ENCODE measurements at places on chromosomes 6 and 20.

DNA sequence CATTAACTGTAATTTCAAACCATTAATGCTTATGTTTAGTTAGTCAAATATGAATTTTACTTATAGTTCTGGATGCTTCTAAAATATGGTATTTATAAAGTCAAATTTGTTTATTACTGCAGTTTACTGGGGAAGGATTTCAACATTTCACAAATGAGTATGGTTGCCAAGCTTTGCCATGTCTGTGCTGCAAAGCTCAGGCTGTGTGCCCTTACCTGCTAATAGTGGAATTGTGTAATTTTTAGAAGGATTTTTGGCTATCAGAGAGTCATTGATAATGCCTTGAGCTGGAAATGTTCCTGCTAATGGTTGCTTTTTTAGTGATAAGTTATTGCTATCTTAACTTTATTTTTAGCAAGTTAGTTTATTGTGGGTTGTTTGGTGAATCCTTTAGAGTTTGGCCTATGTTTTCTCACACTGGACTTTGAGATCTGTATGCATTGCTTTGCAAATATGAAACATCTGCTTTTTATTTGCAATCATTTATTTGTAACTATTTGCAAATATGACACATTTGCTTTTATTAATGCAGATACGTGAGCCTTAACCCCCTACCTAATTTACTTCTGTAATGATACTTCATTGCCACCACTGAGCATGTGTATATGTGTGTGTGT, 105.8 kb downstream of the CD109 start:
- DNase-seq, result no peak

GRCh38 chr6:3561725-3562124, 104.9 kb upstream of the SLC22A23 start:
- no peak for DNase-seq

DNA sequence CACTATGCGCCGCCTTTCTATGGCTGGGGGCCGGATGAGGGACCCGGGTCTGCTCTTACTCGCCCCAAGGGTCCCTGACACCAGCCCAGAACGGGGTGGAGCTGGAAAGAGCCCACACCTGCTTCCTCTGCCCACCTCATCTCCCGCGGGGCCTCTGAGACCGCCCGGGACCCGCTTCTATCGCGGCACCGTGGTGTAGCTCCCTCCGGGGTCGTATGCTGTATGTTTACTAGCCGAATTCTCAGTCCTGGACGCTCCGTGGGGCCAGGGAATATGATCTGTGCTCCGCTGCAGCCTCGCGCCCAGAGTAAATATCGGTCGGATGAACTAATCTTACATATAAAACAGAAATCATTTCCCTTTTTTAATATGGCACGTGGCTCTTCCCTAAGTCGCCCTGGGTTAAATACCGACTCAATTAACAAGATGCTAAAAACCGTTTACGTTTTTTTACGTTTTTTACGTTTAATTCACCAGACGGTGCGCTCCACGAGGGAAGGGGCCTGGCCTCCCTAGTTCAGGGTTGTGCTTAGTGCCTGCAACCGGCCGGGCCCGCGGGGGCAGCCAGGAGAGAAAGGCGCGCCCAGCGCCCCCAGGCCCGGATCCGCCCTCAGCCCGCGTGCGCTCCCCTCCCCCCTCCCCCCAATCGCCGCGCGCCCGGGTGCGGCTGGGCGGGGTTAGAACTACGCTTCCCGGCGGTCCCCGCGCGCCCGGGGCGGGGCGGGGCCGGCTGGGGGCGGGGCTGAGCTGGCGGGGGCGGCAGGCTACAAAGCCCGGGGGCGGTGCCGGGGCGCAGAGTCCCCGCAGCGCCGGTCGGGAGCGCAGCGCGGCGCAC, at the start of gene RBM38:
TSS of gene RBM38 (plus strand) at position 793 of the 835 bp plus-strand sequence. CDS start 186 bp downstream, outside the sequence.
- DNase-seq, result peak; percentile 85

- DNase-seq, result no peak
Observed at GRCh38 chr20:41181567-41181966, 44.2 kb downstream of the PLCG1 start.

DNA sequence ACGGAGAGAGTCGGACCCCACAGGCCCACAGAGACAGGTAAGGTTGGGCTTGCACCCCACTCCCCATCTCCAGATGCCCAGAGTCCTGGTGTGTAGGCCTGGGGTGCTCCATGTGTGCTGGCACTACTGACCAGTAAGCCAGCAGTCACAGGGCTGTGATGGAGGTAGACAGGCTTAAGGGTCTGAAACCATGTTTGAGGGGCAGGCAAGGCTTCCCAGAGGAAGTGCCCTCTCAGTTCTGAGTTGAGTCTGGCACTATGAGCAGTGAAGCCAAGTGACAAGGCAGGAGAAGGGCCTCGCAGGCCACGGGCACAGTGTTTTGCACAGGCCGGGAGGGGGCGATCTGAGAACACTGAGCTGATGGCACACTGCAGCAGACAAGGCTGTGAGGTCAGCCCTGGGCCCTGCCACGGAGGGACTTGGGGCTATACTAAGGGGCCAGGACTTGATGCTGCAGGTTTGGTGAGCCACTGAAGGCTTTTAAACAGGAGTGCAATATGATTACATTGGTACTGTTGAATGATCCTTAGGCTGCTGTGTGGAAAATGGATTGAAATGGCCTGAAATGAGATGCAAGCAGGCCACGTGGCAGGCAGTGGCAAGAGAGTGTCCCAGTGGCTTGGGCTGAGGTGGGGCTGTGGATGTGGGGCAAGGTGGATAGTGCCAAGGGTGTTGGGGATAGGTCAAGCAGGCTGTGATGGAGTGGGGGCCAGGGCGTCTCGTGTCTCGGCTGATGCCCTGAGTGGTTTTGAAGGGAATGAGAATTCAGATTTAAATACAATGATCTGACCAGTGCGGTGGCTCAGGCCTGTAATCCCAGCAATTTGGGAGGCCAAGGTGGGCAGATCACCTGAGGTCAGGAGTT, 20.3 kb downstream of the TTBK1 start:
- peak; percentile 81 for DNase-seq

DNA sequence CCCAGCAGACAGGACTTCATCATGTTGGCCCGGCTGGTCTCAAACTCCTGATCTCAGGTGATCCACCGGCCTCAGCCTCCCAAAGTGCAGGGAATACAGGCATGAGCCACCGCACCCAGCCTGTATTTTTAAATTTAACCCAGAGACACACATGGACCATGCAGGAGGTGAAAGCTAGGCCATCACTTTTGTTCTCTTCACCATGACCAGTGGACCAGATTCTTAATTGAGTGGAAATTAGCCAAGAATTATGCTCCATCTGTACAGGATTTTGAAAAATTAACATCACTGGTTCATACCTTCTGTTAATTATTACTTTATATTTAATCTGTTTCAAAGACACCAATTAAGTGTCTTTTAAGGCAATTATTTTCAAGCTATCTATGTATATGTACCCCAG, 493.6 kb upstream of the NOX3 start:
- no peak for DNase-seq

DNA sequence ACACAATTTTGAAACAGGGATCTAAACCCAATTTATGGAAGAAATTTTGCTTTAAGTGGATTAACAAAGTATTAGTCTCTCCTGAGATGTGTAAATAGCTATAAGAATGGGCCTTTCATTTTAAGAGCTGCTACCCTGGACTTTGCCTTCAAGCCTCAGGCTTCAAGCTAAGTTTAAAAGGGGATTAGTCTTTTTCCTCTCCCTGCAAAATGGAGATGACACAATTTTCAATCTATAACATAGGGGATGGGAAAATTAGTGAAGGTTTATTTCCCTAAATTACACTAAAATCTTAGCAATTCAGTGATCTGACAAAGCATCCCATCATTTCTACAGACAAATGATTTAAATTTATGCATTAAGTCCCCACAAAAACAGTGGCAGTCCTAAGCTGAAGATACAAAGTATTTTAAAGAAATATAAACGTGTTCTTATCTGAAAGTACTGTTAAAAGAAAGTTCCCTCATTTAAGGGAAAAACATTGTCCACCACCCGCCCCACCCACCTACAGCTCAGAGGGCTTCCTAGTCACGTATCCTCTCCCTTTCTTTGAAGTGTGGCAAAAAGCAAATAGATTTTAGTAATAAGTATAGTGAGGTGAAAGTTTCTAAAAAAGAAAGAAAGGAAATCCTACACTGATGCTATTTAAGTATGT, 14.5 kb downstream of the ARHGAP18 start:
- DNase-seq, result peak; percentile 34

- no peak for DNase-seq
Observed at GRCh38 chr20:21712443-21713059, 7.1 kb downstream of the PAX1 start.

GRCh38 chr6:54130179-54130578, 18.9 kb downstream of the MLIP start:
- DNase-seq, result no peak

GRCh38 chr6:96814625-96815024, 22.7 kb downstream of the GPR63 start:
- DNase-seq, result no peak

DNA sequence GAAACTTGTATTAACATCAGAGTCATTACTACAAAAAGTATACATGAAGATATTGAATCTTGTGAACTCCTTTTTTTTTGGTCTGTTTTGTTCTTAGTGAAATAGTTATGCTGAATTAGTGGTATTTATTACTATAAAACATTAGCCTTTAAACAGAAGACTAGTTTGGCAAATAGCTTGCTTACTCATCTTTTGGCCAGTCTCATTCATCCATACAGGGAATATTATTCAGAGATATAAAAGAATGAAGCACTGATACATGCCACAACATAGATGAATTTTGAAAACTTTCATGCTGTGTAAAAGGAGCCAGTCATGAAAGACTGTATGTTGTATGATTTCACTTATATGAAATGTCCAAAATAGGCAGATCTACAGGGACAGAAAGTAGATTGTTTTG, 205.9 kb downstream of the ZFAND3 start:
- no peak for DNase-seq

DNA sequence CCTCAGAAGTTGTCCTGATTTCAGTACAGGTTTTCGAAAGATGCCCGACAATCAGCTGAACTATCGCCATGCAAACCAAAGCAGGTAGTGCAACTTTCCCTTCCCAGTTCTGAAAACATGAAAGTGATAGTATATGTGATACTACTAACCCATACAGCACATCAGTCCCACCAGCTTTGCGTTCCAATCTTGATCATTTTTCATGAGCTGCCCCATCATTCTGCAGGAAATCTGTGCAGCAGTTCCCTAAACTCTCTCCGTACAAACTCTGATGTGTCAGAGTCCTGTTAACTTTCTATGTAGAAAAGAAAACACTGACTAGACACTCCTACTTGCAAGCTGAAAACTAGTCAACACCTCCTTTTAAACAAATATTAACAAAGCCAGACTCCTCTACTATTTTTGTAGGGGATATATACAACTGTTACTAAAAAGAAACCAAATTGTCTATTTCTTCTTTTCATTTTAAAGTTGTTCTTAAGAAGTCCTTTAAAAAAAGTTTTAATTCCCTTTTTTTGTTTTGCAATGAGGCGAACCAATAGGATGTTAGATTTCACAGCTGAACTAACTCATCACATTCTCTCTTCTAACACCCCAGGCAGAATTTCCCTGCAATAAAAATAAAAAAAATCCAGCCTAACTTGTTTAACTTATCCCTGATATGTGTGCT, 99.6 kb upstream of the DST start:
- no peak for DNase-seq

DNA sequence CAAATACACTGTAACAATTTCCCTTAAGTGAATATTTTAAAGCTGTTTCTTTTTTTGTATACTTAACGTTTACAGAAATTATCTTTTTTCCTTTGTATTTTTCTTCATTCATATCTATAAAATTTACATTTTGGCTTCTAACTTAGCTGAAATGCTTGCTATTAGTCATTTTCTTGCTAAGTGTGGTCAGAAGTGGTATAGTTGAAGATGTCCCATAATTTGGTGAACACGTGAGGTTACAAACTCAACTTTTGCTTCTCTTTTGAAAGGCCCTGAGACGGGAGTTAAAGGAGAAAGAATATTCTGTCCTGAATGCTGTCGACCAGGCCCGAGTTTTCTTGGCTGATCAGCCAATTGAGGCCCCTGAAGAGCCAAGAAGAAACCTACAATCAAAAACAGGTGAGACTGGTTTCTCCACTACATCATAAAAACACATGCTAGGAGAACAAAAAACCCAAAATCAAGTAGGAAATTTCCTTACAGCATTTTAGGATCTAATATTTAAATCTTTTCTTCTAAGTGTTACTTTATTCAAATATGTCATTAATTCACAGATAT, 445.0 kb downstream of the UTRN start:
- no peak for DNase-seq

DNA sequence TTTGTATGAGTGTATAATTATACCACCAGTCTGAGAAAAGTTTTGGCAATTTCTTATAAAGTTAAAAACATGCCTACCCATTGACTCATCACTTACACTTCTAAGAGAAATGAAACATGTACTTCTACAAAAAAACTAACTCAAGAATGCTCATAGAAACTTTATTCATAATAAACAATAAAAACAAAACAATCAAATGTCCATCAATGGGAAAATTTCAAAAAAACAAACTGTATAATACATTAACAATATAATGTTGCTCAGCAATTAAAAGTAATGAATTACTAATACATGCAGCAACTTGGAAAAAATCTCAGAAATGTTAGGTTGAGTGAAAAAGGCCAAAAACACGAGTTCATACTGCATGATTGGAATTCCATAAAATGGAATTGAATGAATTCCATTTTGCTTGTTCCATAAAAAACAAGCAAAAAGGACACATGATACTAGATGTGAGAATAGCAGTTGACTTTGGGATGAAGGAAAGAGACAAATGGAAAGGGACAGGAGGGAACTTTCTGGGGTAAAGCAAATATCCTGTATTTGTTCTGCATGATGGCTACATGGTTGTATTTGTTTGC, 726.6 kb downstream of the RFPL4B start:
- no peak for DNase-seq

GRCh38 chr6:137877113-137877512, 10.1 kb downstream of the TNFAIP3 start:
- no peak for DNase-seq

DNA sequence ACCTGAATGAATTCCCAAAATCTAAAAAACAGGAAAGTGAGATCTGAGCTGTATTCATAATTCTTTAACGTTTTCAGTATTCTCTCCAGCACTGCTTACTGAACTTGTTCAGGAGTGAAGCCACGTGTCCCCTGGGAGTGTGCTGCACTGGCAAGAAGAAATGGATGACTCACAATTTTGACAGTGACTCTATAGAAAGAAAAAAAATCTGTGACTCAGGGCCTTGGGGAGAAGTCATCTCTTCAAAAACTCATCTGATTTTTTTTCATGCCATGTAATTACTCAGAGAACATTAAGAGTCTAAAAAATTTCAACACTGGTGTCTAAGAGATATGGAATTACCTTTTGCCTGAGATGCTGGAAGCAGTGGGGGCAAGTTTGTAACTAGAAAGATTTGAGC, 39.7 kb downstream of the ANKEF1 start:
- no peak for DNase-seq

GRCh38 chr20:4681401-4681800, 40.3 kb upstream of the PRND start:
- DNase-seq, result no peak

All from activated naive CD8-positive, alpha-beta T cell treated with anti-CD3 and anti-CD28 coated beads, Interleukin-2, amount 50 U/mL, for 24 hours (primary cell).